Astrocyte of the spinal cord (primary cell): ENCODE measurements at places on chromosomes 3 and 15.

DNA sequence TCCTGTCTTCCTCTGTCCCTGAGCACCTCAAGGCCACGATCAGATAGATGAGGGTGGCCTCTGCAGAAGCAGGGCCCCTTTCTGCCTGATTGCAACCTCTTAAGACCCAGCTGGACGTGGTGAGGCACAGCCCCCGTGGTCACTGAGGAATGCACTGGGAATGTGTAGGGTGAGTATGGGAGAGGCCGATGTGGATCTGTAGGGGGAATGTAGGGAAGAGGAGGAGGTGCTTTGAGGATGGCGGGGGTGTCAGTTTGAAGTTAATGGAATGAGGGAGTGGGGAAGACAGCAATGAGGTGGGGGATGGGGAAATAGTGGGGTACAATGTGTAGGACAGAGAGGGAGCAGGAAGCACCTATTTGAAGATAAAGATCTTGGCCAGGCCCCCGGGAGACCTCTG is 785 bp upstream of the IQCF5 start:
- DNase-seq = no peak

GRCh38 chr3:17983106-17983505 is 240.7 kb upstream of the TBC1D5 start:
- no peak for DNase-seq

DNA sequence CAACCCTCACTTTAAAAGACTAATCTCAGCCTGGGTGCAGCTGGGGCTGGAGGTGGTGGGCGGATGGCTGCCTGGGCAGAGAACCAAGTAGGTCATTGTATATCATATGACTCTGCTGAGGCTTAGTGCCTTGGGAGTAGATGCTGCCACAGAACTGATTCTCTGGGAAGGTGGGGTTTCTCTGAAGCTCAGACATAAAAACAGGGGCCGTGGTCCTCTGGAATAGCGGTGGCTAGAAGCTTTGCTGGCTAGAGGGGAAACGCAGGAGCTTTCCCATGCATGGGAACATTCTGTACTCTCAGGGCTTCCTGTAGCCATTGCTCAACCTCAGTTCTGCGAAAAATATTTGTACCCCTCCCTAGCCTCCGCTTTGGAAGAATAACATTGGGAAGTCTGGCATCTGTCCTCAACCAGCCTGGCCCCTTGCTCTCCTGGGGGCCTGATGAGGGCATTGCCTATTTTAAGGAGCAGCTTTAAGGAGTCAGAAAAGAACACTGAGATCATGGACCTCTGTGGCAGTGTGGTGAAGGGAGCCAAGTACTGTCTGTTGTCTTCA is 14.7 kb downstream of the TIMP4 start:
- DNase-seq = peak; percentile 65

- peak; percentile 51 for DNase-seq
Measured at GRCh38 chr15:60520013-60520824, 41.3 kb upstream of the ICE2 start.
